ENCODE measurements at places on chromosomes 16 and 17.
A peak's percentile ranks its signal among the peaks of the same experiment; 100 is the strongest.

- DNase-seq, result no peak
These were observed 335.9 kb upstream of the TNRC6C start for GRCh38 chr17:77622647-77623046.

DNA sequence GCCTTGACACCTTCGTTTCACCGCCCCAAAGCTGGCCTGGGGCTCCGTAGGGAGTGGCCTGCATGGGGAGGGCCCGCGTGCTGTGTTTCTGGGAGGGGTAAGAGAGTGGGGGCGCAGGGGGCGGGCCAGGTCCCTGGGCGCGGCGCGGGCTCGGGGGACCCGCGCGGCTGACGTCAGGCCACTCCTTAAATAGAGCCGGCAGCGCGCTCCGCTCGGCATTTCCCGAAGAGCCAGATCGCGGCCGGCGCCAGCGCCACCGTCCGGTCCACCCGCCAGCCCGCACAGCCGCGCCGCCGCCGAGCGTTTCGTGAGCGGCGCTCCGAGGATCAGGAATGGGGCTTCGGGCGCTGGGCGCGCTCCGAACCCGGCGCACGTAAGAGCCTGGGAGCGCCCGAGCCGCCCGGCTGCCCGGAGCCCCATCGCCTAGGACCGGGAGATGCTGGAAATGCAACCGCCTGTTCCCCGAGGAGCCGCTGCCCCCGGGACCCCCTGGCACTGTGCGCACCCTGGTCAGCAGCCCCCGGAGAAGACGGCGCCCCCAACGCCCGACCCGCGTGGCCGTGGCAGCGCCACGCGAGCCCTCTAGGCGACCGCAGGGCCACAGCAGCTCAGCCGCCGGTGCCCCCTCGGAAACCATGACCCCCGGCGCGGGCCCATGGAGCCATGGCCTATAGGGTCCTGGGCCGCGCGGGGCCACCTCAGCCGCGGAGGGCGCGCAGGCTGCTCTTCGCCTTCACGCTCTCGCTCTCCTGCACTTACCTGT lies at the start of gene HS3ST2:
TSS of gene HS3ST2 (plus strand) at position 215 of the 763 bp plus-strand sequence. CDS start at position 664, 449 bp downstream.
- no peak for DNase-seq

DNA sequence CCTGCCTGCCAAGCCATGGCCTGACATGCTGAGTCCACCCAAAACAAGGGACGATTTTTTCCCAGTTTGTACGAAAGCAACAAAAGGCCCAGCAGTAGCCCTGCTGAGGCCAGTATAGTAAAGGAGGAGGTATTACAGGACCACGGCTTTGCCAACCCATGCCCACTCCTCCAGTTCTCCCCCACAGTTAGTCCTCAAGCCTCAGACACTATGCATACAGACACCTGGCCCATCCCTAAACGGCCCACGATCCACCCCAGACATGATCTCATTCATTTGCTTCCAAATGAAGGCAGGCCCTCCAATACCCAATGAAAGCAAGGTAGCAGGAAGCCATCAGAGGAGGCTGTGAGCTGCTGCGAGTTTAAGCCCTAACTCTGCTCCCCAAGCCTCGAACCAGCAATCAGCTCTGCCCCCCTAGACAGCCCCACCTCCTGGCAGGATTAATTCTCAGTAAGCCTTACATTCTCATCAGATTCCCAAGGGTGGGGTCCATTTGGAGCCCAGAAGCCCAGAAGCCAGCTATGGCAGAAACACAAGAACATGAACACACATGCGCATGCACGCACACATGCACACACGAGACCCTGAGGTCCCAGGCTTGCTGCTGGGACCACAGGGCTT lies 4.9 kb downstream of the HDAC5 start:
- no peak for DNase-seq

- DNase-seq, result no peak
These were observed 46.7 kb upstream of the LHX1 start for GRCh38 chr17:36890398-36891168.

- no peak for DNase-seq
These were observed 10.7 kb upstream of the ATP2A3 start for GRCh38 chr17:3974980-3975379.

GRCh38 chr16:65537336-65537735 lies 415.5 kb upstream of the CDH11 start:
- no peak for DNase-seq

DNA sequence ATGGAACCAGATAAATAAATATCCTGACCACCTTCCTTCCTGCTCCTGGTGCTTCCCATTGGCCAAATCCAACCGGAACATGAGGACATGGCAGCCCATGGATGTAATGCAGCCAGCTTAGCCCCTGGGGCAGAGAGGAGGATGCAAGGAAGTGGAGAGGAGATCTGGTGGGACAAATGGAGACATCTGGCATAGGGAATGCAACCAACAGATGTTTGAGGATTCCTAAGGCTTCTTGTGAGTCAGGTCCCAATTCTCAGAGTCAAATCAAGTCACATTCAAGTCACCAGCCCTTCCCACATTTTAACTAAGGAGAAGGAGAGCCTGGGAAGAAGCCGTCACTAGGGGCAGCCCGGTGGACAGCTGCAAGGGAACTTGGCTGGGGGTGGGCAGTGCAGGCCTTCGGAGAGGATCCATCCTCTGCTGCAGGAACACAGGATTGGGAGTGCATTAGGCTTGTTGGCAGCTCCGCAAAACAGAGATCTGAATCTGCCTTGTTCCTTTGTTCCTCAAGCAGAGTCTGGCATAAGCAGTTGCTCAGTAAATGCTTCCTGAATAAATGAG lies 62.8 kb upstream of the HS3ST2 start:
- no peak for DNase-seq

DNA sequence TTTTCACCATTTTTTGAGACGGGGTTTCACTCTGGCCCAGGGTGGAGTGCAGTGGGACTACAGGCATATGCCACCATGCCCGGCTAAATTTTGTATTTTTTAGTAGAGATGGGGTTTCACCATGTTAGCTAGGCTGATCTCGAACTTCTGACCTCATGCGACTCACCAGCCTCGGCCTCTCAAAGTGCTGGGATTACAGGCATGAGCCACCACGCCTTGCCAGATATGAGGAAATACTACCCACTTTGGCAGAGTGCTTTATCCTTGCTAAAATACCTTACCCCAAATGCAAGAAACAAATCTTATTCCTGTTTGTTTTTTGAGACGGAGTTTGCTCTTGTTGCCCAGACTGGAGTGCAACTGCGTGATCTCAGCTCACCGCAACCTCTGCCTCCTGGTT lies 62.9 kb upstream of the MGAT5B start:
- no peak for DNase-seq

DNA sequence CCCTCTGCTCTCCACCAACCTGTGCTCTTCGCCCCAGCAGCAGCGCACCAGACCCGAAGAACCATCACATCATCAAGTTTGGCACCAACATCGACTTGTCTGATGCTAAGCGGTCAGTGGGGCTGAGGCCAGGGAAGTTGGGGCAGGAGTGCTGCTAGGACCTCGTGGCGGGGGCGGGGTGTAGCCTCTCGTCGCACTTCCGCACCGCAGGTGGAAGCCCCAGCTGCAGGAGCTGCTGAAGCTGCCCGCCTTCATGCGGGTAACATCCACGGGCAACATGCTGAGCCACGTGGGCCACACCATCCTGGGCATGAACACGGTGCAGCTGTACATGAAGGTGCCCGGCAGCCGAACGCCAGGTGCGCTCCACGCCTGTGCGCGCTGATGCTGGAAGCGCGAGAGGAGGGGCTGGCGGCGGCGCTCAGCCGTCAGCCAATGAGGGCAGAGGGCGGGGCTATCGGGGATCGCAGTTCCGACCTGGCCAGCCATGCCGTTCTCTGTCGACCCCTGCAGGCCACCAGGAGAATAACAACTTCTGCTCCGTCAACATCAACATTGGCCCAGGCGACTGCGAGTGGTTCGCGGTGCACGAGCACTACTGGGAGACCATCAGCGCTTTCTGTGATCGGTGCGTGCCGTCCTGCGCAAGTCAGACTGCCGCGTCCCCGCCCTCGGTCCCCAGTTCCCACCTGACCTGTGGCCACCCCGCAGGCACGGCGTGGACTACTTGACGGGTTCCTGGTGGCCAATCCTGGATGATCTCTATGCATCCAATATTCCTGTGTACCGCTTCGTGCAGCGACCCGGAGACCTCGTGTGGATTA lies 3.2 kb upstream of the TMEM88 start:
- peak; percentile 90 for DNase-seq

DNA sequence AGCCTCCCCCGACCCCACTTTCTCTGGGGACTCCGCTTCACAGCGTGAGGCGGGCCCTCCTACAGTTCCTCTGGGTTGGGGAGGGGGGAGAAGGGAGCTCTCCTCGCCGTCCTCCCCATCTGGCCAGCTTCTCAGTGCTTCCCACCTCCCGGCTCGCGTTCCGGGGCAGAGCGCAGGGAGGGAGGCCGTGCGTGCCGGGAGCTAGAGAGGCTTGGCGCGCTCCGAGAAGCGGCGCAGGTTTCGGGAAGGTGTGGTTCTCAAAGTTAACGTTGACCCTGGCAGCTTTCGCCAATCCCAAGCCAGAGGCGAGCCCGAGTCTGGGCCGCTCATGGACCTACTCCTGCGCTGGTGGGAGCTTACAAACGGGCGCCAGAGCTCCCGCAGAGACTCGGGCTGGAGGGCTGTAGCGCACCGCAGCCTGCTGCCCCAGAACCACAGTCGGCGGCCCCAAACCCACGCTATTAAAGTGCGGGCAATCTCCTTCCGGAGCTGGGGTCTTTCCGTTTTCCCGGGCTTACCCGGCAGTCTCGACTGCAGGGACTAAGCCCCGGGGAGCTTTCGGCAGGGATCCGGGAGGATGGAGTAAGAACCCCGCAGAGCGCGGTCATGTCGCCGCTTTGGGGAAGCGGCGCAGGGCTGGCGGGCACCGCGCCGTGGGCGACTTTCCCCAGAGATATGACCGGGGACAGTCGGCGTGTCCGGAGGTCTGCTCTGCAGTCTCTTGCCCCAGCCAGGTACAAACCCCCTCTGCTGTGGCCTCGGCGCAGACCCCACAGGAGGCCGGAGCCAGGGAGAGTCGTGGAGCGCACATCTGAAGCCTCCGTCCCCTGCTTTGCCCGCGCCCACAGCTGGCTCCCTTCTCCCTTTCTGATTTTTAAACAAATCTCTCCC lies 787 bp downstream of the CDH11 start:
- DNase-seq, result no peak

- DNase-seq, result no peak
These were observed 24.2 kb downstream of the TPSD1 start for GRCh38 chr16:1279945-1280589.

DNA sequence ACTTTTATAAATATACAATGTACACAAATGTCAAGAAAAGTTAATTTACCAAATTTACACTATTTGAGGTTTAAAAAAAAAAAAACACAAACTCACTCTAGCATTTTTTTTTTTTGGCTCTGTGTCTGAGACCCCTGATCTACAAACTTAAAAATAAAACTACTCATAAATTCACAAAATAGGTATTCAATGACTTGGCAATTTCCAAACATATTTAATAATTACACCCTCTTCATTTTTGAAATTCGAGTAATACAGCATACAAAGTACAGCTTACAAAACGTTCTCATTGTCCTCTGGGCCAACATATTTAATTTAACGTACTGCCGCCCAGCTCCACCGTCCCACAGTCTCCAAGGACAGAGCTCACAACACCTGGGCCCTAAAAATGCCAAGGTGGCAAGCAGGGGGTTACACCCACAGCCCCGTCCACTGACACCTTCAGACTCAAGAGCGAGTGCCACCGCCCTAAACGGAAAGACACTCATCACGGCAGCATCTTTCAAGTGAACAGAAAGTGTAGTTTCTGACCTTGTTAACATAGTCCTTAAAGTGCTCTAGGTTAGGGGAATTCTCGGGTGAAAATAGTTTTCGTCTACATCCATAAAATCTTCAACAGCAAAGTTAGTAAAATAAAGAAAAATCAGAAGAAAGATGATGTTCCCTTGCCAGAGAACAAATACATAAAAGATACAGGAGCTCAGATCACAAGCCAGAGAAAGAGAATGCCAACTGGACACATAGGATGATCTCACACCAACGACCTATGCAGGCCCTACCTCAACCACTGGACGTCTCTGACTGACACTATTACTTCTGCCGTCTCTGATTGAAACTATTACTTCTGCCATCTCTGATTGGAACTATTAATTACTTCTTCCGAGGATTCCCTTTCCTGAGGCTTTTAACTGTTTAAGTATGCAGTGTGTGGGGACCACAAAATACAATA lies 4.2 kb downstream of the ADCY9 start:
- DNase-seq, result no peak

DNA sequence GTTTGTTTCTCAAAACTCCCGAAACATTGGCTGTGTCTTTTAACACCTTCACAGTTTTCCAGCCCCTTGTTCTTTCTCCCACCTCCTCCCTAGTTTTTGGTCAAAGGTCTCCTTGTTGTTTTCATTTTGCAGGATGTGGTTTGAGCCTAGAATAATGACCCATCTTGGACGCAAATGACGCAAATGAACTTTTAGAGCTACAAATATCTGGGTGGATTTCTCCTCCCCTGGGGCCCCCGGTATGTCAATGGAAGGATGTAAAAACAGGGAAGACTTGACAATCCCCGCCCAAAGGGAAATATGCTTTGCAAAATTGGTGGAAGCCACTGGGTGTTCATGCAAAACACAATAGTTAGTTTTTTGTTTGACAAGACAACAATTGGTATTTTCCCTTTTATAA lies 236.0 kb upstream of the IRX3 start:
- no peak for DNase-seq

DNA sequence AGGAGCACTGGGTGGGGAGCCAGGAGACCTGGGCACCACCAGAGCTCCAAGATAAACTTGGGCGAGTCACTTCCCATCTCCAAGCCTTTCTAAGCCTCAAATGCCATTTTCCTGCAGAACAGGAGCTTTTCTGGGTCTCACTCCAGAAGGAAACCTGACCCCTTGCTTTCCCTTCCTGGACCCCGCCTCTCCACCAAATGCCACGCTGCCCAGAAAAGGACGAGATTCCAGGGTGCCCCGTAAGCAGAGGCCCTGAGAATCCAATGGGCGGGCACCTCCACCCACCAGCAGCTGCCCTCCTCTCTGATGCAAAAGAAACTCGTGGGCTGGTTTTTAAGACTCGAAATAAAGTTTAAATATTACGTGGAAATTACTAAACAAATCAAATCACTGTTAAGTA lies 31.3 kb downstream of the ZNF423 start:
- no peak for DNase-seq

GRCh38 chr17:49361129-49361901 lies 735 bp downstream of the ZNF652 start:
- peak; percentile 56 for DNase-seq

DNA sequence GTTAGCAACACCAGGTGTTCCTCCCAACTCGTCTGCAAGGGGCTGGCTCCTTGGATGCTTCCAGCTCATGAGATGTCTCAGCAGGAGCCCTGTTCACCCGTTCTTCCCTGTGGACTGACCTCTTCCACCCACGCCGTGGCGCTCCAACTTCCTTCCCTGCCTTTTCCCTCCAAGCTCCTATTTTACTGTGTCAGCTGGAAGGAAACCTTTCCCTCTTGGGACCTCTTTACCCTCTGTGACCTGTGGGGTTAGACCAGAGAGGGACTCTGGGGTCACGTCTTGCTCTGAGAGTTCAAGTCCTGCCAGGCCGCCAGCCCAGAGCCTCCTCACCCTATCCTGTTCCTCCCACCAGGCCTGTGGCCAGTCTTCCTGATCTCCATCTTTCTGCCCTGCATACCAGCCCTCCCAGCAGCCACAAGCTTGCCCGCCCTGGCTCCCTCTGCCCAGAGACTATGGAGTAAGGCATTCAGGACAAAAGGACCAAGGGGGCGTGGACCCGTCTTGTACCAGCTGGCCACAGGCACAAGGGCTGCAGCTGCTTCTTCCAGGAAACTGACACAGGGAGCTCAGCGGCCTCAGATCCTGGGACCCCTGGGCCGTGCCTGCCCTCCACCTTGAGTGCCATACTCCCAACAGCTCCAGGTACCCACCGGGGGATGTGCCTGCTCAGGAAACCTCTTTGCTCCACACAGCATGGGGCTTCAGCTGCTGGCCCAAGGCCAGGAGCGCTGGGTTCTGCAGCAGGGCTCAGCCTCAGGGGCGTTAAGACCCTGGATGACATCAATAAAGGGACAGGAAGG lies 3.0 kb downstream of the PAQR4 start:
- no peak for DNase-seq
